Immature natural killer cell (primary cell): ENCODE measurements at places on chromosomes 5 and 9.
A peak's percentile ranks its signal among the peaks of the same experiment; 100 is the strongest.

DNA sequence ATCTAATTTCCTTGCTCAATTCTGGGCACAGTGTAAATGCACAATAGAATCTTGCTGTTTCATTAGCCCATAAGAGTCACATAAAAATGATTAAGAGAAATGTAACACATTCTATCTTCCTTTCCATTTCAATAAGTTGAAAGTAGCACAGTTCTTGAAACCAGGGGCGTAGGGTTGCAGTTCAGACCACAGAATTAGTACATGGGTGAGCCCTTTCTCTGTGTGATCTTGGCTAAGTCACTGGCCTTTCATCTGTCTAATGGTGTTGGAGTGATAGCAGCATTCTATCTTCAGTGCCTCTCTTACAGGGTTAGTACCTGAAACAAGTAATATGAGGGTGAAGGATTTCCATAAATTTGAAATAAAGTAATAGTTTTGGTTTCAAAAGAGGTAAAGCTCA is 445.3 kb upstream of the ZNF462 start:
- no peak for DNase-seq
- H3K36me3 ChIP-seq = no peaks in the 10 kb centered on the region
- H3K4me1 ChIP-seq = peaks cover 50% of the 10 kb centered on the region
- H3K27me3 ChIP-seq = no peaks in the 10 kb centered on the region
- peak overlapping the region; percentile 2 for H3K27ac ChIP-seq

GRCh38 chr5:96279801-96280542 is 153.1 kb downstream of the PCSK1 start:
- H3K27me3 ChIP-seq = peaks cover 3% of the 10 kb centered on the region
- H3K4me3 ChIP-seq = no peak overlapping the region
- no peak for DNase-seq
- no peaks in the 10 kb centered on the region for H3K36me3 ChIP-seq
- peaks cover 8% of the 10 kb centered on the region for H3K4me1 ChIP-seq
- no peak overlapping the region for H3K27ac ChIP-seq

GRCh38 chr5:168712280-168712924 is 133.2 kb upstream of the PANK3 start:
- no peaks in the 10 kb centered on the region for H3K36me3 ChIP-seq
- no peak overlapping the region for H3K4me3 ChIP-seq
- H3K4me1 ChIP-seq = no peaks in the 10 kb centered on the region

- DNase-seq = no peak
- H3K27me3 ChIP-seq = peaks cover 5% of the 10 kb centered on the region
- peak overlapping the region; percentile 77 for H3K27ac ChIP-seq
- H3K36me3 ChIP-seq = no peaks in the 10 kb centered on the region
- peak overlapping the region; percentile 93 for H3K4me3 ChIP-seq
Observed at GRCh38 chr9:129080298-129080600, 662 bp upstream of the DOLPP1 start.

- no peak overlapping the region for H3K4me3 ChIP-seq
- peaks cover 9% of the 10 kb centered on the region for H3K4me1 ChIP-seq
Observed at GRCh38 chr5:54825005-54825404, 160.4 kb downstream of the ESM1 start.

- no peaks in the 10 kb centered on the region for H3K4me1 ChIP-seq
- no peak overlapping the region for H3K4me3 ChIP-seq
- peaks cover 18% of the 10 kb centered on the region for H3K27me3 ChIP-seq
- H3K27ac ChIP-seq = no peak overlapping the region
- H3K36me3 ChIP-seq = no peaks in the 10 kb centered on the region
- DNase-seq = no peak
Observed at GRCh38 chr5:51391175-51391574, 7.9 kb downstream of the ISL1 start.
